ENCODE measurements at places on chromosomes 3 and 15.

DNA sequence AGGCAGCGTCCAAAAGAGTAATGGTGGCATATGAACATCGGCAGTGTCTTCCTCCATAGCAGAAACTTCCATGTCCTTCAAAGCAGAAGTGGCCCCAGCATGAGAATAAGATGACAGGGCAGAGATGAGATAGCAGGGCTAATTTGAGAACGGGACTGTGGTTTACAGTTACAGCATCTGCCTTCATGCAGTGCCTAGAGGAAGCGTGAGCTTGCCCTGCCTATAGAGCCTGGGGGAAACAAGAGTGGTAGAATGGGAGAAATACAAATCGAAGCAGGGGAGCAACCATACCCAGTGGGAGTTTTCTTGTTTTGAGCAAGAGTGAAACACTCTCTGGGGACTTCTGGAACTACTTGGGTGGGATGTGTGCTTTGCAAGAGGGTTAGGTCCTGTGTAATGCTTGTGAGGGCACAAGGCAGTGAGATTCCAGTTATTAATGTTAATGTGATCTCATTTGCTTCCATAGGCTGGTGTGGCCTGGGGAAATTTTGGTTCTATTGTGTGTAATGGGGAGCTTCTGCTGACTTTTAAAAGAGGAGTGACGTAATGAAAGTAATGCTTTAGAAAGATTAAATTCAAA is 616.9 kb downstream of the ZIC1 start:
- H3K4me1 ChIP-seq, result no peaks in the 10 kb centered on the region
- DNase-seq, result no peak
- no peaks in the 10 kb centered on the region for H3K36me3 ChIP-seq
- no peak overlapping the region for H3K4me3 ChIP-seq

DNA sequence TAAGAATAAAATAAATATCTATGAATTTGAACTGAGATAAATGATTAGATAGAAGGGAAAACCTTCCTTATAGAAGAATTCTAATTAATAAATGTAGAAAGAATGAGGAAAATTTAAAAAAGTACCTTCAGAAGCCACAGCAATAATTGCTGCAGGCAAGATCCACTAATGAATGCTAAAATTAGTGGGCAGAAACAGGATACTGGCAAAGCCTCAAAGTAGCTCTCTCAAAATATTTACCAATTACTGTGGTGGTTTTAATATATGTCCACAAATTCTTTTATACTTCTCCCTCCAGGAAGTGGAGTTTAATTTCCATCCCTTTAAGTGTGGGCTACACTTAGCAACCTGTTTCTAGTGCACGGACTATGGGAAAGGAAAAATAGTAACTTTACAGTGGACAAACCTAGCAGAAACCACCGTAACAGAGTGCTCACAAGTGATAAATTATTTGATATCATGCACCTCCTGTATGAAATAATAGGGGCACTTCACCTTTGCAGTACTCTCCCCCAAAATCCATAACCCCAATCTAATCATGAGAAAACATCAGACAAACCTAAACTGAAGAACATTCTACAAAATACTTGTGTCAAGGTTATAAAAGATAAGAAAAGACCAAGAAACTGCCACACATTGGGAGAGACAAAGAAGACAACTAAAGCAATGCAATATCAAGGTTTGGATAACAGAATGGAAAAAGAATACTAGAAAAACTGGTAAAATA is 6.8 kb downstream of the PEAK1 start:
- no peaks in the 10 kb centered on the region for H3K36me3 ChIP-seq
- H3K27ac ChIP-seq, result no peak overlapping the region
- H3K4me3 ChIP-seq, result no peak overlapping the region

DNA sequence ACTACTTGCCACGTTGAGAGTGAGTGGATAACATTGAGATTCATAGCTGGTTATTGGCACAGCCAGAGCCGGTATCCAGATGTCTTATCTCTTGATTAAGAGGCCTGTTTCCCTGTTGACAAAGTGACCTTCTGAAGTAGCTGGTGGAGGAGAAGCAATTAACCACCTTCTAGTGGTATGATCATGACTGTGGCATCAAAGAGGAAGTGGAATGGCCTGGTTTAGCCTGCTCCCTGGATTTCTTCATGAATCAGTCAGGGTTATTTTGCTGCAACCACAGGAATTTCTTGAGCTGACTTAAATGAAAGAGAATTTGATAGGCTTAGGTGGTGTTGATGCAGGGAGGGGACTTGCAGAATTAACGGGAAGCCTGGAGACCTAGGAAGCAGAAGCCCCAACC is 398.3 kb downstream of the MFSD1 start:
- H3K4me3 ChIP-seq, result no peak overlapping the region
- no peak for DNase-seq
- no peaks in the 10 kb centered on the region for H3K4me1 ChIP-seq
- no peaks in the 10 kb centered on the region for H3K27me3 ChIP-seq
- H3K27ac ChIP-seq, result no peak overlapping the region

DNA sequence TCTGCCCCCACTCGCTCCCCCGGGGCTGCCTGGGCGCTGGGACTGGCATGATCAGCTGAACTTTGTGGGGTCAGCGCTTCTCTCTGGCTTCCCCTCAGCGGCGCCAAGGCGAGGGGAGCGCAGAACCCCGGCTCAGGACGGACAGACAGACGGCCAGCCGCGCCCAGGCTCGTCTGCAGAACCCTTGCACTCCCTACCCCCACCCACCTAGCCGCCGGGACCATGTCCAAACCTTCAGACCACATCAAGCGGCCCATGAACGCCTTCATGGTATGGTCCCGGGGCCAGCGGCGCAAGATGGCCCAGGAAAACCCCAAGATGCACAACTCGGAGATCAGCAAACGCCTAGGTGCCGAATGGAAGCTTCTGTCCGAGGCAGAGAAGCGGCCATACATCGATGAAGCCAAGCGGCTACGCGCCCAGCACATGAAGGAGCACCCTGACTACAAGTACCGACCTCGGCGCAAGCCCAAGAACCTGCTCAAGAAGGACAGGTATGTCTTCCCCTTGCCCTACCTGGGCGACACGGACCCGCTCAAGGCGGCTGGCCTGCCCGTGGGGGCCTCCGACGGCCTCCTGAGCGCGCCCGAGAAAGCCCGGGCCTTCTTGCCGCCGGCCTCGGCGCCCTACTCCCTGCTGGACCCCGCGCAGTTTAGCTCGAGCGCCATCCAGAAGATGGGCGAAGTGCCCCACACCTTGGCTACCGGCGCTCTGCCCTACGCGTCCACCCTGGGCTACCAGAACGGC is 621 bp downstream of the SOX14 start:
- H3K27me3 ChIP-seq, result peaks cover 89% of the 10 kb centered on the region
- peaks cover 49% of the 10 kb centered on the region for H3K4me1 ChIP-seq
- H3K27ac ChIP-seq, result no peak overlapping the region
- H3K4me3 ChIP-seq, result peak overlapping the region; percentile 40
- DNase-seq, result no peak

GRCh38 chr15:79221696-79222095 is 60.8 kb upstream of the ANKRD34C start:
- H3K27me3 ChIP-seq, result no peaks in the 10 kb centered on the region
- no peak overlapping the region for H3K27ac ChIP-seq
- no peak overlapping the region for H3K4me3 ChIP-seq
- no peaks in the 10 kb centered on the region for H3K36me3 ChIP-seq
- DNase-seq, result peak; percentile 91
- H3K4me1 ChIP-seq, result peaks cover 8% of the 10 kb centered on the region

DNA sequence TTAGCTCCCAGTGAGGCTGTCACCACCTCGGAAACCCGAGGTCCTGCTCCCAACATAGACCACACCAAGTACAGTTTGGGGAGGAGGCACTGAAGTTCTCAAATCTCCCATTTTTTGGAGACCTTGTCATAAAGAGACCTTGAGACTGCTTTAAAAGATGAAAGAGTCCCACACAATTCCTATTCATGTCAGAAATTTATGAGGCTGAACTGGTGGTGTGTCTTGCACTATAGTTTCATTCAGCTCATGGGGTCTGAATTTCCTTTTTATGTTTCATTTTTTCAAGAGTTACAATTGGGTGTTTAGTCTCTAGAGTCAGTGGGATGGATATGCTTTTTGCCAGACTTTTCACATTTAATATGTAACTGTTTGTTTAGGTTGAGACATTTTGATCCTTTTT is 318.1 kb upstream of the LRRFIP2 start:
- peaks cover 16% of the 10 kb centered on the region for H3K4me1 ChIP-seq
- no peaks in the 10 kb centered on the region for H3K36me3 ChIP-seq
- peak overlapping the region; percentile 0 for H3K27ac ChIP-seq
- no peak overlapping the region for H3K4me3 ChIP-seq
- no peaks in the 10 kb centered on the region for H3K27me3 ChIP-seq
- DNase-seq, result no peak

DNA sequence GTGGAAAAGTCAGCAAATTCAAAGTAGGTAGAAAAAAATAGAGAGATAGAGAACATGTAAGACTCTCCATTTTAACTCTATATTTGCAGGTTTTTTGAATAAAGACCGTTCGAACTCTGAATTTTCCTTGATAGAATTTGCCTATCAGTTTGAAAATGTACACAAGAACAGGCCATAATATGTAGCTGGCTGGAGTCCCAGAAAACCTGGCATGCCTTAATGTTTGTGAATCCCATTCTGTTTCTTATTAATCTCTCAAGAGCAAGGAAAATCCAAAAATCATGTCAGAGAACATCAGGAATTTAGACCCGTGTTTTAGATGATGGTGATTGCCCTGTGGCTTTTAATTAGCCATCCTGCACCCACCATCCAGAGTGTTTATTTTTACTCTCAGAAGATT is 7.2 kb upstream of the CFAP161 start:
- no peaks in the 10 kb centered on the region for H3K27me3 ChIP-seq
- H3K4me1 ChIP-seq, result no peaks in the 10 kb centered on the region
- H3K36me3 ChIP-seq, result no peaks in the 10 kb centered on the region
- no peak for DNase-seq
- no peak overlapping the region for H3K4me3 ChIP-seq
- H3K27ac ChIP-seq, result no peak overlapping the region

DNA sequence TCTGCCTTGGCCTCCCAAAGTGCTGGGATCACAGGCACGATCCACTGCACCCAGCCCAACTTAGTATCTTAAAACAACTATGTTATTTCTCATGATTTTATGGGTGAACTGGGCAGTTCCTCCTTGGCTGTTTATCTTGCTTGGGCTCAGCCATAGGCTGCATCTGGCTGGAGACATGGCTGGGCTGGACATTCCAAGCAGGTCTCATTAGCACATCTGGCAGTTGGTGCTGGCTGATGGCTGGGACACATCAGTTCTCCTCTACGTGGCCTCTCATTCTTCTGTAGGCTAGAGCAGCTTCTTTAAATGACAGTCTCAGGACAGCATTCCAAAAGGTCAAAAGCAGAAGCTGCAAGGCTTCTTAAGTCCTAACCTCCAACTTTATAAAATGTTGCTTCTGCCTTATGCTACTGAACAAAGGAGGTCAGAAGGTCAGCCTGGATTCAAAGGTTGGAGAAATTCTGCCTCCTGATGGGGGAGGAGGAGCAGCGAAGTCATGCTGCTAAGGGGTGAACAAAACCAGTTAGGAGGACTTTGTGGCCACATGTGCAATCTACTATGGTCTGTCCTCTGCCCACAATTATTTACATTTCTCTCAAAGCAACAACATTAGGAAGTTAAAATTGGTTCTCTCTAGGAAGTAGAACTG is 144.0 kb downstream of the AQP9 start:
- no peak for DNase-seq
- H3K36me3 ChIP-seq, result no peaks in the 10 kb centered on the region
- no peak overlapping the region for H3K27ac ChIP-seq
- peaks cover 8% of the 10 kb centered on the region for H3K4me1 ChIP-seq
- no peak overlapping the region for H3K4me3 ChIP-seq
- no peaks in the 10 kb centered on the region for H3K27me3 ChIP-seq

Measured in trophoblast cell (in vitro differentiated cells and primary cell).